ENCODE measurements at places on chromosomes 1 and 21.

DNA sequence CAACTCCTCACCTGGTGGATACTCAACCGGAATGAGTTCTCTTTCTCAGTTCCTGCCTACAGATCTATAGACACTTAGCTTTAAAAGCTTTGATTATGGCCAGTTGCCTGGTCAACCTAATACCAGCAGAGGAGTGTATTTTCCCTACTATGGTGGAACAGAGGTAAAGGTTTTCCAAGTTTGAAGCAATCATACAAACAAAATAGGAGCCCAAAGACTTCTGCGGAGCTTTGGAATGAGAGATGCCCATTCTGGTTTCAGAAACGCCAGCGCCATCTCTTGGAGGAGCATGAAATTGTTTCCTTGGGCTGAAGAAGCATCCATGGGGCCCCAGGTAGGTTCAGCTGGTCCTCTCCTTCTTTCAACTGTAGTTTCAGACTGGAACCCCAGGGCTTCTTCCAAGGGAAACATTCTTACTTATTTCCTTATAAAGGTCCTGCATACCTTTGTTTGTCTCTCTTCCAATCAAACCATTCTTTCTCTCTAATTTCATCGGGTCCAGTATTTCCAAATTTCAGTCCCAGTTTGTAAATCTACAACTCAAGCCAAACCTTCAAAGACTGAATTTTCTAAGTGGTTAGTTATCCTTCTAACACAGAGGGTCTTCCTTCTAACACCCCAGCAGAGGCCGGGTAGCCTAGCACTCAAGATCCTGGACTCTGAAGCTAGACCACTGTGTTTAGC, 95.9 kb downstream of the KCNJ15 start:
- DNase-seq, result peak; percentile 8

- no peak for DNase-seq
These were observed 99.4 kb downstream of the UCHL5 start for GRCh38 chr1:192959657-192960186.

GRCh38 chr1:54273795-54274163, 73.8 kb downstream of the MRPL37 start:
- DNase-seq, result no peak

DNA sequence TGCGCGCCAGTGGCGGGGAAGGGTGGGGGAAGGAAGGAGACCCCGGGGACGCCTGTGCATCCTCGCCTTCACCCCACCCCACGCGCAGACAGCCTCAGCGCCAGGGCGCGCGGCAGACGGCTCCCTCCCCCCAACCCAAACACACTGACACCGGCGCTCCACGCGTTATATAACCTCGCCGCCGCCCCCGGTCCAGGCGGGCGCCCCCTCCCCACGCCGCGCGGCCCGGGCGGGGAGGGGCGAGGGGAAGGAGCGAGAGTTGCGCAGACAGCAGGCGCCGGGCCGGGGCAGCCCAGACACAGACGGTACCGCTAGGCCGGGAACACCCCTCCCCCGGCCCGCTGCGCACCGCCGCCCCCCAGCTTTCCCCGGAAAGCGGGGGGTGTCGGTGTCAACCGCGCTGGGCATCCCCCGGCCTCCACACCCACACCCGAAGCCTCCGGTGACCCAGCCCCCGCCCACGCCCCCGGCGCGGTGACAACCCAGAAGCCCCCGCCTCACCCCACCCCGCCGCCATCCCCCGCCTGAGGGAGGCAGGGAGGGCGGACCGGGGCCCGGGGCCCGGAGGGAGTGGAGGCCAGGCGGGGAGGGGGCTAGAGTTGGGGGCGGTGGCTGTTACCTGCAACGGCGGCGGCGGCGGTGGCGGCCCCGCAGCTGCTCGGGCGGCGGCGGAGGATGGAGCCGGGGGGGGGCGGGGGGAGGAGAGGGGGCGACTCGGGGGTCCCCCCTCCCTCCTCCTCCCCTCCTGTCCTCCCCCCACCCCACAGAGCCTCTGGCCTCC, 432 bp downstream of the AKT3 start:
- no peak for DNase-seq

DNA sequence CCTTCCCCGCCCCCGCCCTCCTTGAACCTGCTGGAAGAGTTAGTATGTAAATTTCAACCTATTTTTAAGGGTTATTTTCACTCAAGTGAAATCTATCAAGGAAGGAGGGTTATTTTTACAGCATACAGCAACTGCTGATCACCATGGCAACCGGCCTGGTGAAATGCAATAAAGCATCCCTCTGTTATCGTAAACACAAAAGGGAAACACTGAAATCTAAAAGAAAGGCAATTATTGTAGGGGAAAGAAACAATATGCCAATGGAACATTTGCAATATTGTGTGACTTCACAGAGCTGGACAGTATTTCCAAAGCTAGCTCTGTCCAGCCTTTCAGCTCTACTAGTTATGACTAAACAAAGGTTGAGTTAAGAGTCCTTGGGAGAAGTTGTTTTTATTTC, 588.3 kb upstream of the PBX1 start:
- no peak for DNase-seq

DNA sequence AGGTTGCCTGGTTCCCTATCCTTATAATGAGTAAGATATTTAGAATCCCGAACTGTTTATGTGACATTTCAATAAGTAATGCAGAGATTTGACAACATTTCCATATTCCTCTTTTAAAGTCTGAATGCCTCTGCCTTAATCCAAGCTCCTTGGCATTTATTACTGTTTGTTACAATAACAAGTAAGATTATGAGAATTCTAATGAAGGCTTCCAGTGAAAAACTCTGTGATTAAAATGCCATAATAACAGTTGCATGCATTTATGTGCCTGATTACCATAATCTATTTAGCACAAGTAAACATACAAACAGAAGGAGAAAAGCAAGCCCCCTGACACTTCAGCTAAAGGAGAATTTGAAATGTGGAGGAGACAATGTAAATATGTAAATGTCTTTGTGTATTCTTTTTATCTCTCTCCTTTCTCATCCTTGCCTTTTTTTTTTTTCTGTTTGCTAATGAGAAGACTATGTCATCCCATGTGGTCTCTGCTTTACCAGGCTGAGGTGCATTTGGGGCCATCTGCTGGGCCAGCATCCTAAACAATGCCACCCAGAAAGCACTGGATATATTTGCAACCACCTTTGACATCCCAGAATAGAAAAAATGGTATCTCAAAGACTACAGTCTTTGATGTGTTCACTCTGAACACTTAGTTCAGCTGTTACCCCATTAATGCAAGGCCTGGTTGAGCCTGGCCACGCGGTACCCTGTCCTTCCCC, 17.2 kb upstream of the OLIG2 start:
- no peak for DNase-seq

DNA sequence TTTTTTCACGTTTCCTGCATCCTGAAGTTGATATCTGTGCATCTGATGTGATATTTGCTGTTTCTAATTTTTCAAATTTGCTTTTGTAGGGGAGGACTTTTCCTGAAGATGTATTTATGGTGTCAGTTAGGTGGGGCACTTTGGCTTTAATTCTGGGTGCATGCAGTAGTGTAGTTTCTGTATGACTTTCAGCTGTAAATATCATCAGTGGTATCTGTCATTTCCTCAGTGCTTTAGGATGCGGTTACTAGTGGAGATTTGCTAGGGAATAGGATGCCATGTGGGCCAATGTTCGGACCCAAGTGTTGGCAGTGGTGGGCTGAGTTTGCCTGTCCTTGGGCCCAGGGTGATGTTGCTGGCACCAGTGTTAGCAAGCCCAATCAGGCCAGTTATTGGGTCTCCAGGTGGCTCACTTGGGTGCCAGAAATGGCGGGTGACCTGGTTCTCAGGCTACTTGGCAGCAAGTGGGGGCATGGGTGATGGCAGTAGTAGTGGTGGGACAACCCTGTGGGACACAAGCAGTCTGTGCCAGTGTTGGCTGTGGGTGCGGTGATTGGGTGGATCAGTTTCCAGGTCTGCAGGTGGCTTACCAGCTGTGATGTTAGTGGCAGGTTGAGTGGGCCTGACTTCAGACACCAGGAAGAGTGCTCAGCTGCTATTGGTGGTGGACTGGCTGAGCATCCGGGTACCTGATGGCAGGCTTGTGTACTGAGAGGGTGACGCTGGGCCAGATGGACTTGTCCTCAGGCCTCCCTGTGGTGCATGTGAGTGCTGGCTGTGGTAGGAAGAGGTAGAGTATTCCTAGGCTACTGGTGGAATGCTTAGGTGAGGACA, 24.4 kb downstream of the CD55 start:
- no peak for DNase-seq

- no peak for DNase-seq
These were observed 39.4 kb downstream of the PLXNA2 start for GRCh38 chr1:208204779-208205178.

- no peak for DNase-seq
These were observed 4.1 kb downstream of the ABCD3 start for GRCh38 chr1:94422115-94422820.

GRCh38 chr1:184755226-184756065, 788 bp upstream of the EDEM3 start:
- no peak for DNase-seq

- no peak for DNase-seq
These were observed 4.9 kb downstream of the AHDC1 start for GRCh38 chr1:27598902-27599528.

DNA sequence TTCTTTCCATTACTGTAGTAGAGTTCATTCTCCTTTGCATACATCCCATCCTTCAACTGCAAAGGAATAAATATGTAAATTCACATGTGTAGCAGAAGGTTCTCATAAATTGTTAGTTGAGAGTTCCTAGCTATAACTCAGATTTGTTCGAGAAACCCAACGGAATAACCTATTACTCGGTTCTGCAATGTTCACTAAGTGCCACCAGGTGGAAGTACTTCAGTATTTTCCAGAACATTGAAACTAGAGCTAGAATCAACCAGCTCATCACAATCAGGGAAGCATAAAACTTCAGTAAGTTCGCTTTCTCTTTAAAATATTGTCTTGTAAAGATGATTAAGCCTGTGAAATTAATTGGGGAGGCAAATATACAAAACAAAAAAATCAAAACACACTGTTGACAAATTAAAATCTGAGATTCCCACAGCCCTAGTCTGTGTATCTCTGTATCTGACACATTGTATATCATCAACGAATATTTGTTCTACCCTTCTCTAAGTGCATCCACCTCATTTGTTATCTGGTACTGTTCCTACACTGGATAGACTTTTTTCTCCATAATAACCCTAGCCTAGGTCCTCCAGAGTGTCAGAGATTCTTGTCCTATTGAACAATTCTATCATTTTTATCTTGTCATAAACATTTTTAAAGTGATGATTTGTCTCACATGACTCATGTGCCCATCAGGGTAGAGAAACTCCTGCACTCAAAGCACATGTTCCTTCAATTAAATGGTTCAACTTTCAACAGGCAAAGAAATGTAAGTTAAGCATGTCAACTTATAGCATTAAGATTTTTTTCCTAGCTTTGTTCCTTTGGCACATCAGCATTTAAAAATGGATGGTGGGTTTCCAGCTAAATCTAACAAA, 31.9 kb downstream of the MROH9 start:
- DNase-seq, result peak; percentile 14

- DNase-seq, result no peak
These were observed 66.2 kb downstream of the SCCPDH start for GRCh38 chr1:246790364-246790763.

GRCh38 chr1:32112806-32113375, 5.0 kb downstream of the KPNA6 start:
- no peak for DNase-seq

GRCh38 chr1:2091611-2092604, 41.7 kb downstream of the PRKCZ start:
- no peak for DNase-seq

- no peak for DNase-seq
These were observed 22.9 kb downstream of the SMAP2 start for GRCh38 chr1:40396420-40396819.

GRCh38 chr1:167631386-167631935, 1.4 kb downstream of the RCSD1 start:
- DNase-seq, result no peak

DNA sequence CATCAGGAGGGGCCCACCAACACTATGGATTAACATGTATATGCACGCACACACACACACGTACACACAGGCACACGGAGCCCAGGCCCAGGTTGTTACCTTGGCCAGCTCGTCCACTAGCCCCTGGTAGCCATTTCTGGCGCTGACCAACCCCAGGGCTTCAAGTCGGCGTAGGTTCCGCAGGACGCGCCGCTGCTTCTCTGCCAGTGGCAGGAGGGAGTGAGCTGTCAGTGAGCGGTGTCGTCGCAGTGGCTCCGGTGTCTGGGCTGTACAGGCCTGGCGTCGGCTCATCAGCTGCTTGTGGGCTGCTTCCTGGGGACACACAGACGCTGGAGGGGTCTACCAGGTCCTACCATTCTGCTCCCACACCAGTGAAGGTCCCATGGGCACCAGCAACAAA, 29.4 kb upstream of the MEF2D start:
- DNase-seq, result no peak

GRCh38 chr1:163410073-163410999, 88.6 kb downstream of the NUF2 start:
- DNase-seq, result peak; percentile 31
